ENCODE measurements at places on chromosomes 2 and 18.

GRCh38 chr2:148896136-148896535 lies 21.1 kb downstream of the KIF5C start:
- DNase-seq = no peak

- peak; percentile 84 for DNase-seq
Measured at GRCh38 chr2:112623913-112624777, 21.6 kb upstream of the SLC20A1 start.

GRCh38 chr2:70720124-70720523 lies 47.9 kb downstream of the ADD2 start:
- DNase-seq = no peak

GRCh38 chr2:202373490-202373889 lies 2.6 kb upstream of the BMPR2 start:
- DNase-seq = peak; percentile 56

DNA sequence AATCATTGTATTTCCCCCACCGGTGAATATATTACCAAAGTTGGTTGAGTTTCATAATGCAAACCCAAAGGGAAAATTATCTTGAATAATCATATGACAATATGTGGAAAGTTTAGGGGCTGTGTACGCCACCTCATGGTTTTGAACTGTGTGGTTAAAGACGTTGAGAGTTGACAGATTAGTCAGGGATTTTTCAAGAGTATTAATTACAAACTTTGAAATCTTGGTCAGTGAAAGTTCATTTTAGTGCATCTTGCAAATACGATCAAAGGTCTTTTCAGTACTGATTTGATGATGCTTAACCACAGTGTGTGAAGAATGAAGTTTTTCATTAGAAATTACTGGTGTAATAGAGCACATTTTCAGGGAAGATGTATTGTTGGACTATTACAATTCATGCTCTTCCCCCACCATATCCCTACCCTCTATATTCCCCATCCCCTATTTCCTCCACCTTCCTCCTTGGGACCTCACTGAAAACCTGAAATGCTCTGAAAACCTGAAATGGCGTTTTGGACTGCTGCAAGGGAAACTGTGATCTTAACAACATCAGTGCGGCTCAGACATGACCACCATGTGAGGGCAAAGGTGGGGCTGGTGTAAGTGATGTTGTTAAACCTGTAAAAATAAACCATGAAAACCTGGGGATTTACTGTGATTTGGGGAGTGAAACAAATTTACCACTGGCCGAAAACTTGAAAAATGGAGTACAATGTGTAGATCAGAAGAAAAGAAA lies 4.5 kb upstream of the BCL2L11 start:
- DNase-seq = no peak

DNA sequence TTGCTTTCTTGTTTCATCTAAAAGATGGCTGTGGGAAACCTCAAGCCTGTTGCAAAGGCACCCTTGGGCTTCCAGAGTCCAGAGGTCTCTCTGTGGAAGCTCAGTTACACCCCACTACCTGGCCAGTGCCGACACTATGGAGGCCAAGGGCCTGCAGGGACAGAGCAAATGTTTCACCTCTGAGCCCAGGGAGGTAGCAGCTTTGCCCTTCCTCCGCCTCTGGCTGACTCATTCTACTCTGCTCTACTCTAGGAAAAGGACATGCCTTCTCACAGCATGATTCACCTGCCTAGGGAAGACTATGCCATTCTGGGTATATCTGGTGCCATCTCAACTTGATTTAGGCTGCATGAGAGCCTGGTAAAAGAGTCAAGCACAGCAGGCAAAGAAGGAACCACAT lies 12.2 kb downstream of the MYOM1 start:
- peak; percentile 31 for DNase-seq

DNA sequence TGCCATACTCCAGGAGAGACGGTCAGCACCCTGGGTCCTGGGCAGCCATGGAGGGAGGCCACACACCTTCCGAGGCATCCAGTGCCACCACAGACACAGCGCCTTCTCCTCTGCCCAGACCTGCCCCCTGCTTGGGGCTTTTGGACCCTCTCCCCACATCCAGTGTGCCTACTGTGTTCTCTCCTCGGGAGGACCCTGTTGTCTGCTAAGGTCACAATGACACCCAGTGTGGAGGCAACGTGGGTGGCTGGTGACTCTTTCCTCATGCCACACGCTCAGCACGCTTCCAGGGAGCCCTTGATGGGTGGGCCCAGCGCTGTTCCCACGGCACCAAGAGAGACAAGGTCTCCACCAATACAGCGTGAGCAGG lies 251.9 kb downstream of the EIPR1 start:
- DNase-seq = no peak

DNA sequence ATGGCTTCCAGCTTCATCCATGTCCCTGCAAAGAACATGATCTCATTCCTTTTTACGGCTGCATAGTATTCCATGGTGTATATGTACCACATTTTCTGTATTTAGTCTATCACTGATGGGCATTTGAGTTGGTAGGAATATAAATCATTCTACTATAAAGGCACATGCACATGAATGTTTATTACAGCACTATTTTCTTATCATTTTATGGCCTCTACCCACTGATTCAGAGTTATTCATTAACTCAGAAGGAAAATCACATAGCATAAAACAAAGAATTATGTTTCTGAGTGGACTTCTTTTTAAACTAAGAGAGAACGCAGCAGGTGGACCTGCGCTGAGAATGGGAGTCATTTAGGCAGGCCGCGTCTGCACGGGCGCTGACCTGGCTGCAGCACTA lies 619.6 kb downstream of the FBXO15 start:
- no peak for DNase-seq

DNA sequence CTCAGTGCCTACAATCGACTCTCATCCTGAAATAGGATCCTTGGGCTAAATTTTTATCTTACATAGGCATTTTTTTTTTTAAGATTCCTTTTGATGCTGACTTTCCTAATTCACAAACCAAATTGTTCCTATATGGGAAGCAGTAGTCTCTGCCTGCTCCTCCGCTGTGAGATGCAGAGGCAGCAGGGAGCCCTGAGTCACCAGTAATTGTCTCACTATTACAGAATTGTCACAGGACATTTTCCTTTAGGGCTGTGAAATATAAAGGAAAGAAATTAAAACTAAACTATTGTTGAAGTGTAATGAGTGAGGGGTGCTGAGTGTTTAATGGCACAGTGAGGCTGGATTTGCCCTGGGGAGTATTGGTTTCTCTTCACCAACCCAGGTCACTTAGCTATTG lies 63.8 kb downstream of the MYO3B start:
- DNase-seq = no peak

DNA sequence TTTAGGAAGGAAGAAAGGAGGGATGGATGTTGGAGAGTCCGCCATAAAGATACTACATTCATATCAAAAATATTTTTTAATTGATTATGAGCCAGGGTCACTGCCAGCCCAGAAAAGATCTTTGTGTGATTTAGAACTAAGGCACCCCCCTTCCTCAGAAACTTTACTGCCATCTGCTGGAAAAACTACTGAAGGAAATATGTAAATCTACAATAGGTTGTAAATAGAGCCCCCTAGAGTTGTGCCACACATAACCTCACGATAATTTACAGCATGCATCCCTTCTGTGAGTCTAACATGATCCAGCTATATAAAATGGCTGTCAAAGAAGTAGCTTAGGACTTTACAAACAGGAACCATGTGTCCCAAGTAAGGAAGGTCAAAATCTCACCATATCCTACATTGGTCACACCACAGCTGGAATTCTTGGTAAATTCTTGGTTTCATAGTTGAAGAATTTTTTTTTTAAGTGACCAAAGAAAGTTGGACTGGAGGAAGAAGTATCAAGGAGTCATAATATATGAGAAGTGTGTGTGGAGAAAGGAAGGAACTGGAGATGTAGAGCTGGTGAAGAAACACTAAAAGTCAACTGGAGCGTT lies 152.5 kb downstream of the CYP26B1 start:
- peak; percentile 19 for DNase-seq

DNA sequence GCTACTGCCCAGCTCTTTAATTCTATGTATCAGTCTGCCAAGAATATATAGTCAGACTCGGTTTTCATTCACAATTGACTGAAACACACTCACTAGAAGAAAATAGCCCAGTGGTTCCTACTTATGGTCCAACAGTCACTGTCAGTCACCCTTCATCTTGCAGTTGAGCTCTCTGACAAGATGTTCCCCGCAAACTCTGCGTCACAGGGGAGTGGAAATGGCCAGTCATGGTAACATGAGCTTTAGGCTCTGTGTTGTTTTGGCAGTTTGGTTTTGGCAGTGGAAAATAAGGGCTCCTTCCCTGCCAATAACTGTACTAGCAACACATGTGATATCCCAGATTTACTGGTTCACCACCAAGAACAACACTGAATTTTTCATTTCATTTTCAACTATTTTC lies 122.5 kb downstream of the PRPF40A start:
- DNase-seq = peak; percentile 66

- DNase-seq = no peak
Measured at GRCh38 chr2:199322151-199322550, 135.6 kb downstream of the SATB2 start.

- no peak for DNase-seq
Measured at GRCh38 chr18:62325806-62326645, 916 bp downstream of the TNFRSF11A start.

- no peak for DNase-seq
Measured at GRCh38 chr18:48801728-48802542, 148.8 kb downstream of the SMAD7 start.

GRCh38 chr2:64869126-64869525 lies 120.1 kb upstream of the SLC1A4 start:
- no peak for DNase-seq

- DNase-seq = no peak
Measured at GRCh38 chr2:161571051-161571429, 53.2 kb upstream of the SLC4A10 start.

GRCh38 chr2:127408004-127408806 lies 10.0 kb upstream of the PROC start:
- DNase-seq = peak; percentile 85

GRCh38 chr2:218282173-218282991 lies 9.9 kb downstream of the TMBIM1 start:
- DNase-seq = no peak

DNA sequence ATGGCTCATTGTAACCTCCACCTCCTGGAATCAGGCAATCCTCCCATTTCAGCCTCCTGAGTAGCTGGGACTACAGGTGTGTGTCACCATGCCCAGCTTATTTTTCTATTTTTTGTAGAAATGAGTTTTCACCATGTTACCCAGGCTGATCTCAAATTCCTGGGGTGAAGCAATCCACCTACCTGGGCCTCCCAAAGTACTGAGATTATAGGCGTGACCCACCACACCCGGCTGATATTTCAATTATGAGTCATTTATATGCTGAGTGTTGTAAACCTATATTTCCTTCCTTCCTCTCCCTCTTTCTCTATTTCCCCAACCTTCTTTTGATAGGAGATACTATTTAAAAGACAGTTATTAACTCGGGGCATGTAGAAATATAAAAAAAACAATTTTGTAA lies 469.6 kb upstream of the ID2 start:
- DNase-seq = no peak

GRCh38 chr2:71358931-71359671 lies 27.5 kb downstream of the ZNF638 start:
- peak; percentile 44 for DNase-seq
